ENCODE measurements at places on chromosomes 1 and 21. TPM values are rescaled to one million over a fixed set of nuclear protein-coding genes. Genes with fewer than 3 reads are reported as not detected.

- no peak for DNase-seq
Observed at GRCh38 chr1:30753660-30754123, 3.9 kb downstream of the LAPTM5 start.

GRCh38 chr1:62997884-62998283 lies 214.0 kb downstream of the ATG4C start:
- DNase-seq, result no peak

GRCh38 chr1:49864581-49864980 lies 159.2 kb downstream of the AGBL4 start:
- no peak for DNase-seq

REN gene
- total RNA-seq, result not detected

LCE1A gene
- total RNA-seq, result not detected

KCNA3 gene
- 0.26 TPM for total RNA-seq

All from endothelial cell (in vitro differentiated cells).